ENCODE measurements at places on chromosomes 16 and 17. TPM values are rescaled to one million over a fixed set of nuclear protein-coding genes. Genes with fewer than 3 reads are reported as not detected.

KRTAP2-2 gene
- total RNA-seq: not detected

GRCh38 chr17:54937018-54937417 lies 31.4 kb downstream of the COX11 start:
- no peak for DNase-seq

GRCh38 chr17:9798724-9799123 lies 7.3 kb upstream of the DHRS7C start:
- no peak for DNase-seq

- DNase-seq: no peak
Measured at GRCh38 chr16:5549802-5550201, 452.2 kb upstream of the EEF2KMT start.

DNA sequence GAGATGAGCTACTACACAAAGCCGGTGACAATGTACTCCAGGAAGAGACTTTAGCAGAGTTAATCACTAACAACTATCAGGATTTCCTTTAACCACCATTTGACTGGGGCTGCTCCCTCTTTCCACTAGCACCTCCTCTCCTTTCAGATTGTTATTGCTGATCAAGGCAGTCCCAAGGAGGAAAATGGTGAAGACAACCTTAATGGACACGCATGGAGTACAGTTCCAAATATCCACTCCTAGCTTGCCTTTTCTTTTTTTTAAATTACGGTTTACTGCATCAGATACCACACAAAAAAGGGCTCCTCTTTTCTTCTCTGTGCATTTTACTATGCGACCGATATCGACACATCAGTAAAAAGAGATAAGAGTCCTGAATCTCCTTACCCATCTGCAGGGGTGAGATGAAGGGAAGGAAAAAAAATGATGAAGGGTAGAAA lies 30.9 kb downstream of the FAM222B start:
- DNase-seq: no peak
